IPS DF 19.7 (cell line): ENCODE measurements at places on chromosomes 7 and 10.

- DNase-seq, result no peak
These were observed 162.2 kb downstream of the AHR start for GRCh38 chr7:17460665-17461064.

GRCh38 chr7:45687185-45687560 lies 113.0 kb downstream of the ADCY1 start:
- DNase-seq, result no peak

GRCh38 chr10:106327747-106328146 lies 836.8 kb downstream of the SORCS1 start:
- DNase-seq, result no peak

DNA sequence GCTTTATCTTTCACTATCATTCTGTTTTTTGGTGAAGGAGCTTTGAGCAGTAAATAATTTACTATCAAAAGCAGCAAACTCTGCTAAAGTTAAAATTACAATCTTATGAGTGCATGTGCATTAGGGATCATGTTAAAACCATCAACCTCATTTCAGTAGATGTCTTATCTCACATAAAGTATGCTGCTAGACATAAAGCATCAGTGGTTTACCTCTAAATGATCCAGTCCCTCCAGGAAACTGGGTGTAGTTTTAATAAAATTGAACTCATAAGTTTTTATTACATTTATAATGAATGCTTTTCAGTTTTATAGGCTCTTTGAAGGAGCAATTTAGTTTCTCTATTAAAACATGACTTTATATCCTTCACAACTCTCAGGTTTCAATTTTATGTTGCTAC lies 108.7 kb downstream of the LRRN3 start:
- DNase-seq, result no peak

DNA sequence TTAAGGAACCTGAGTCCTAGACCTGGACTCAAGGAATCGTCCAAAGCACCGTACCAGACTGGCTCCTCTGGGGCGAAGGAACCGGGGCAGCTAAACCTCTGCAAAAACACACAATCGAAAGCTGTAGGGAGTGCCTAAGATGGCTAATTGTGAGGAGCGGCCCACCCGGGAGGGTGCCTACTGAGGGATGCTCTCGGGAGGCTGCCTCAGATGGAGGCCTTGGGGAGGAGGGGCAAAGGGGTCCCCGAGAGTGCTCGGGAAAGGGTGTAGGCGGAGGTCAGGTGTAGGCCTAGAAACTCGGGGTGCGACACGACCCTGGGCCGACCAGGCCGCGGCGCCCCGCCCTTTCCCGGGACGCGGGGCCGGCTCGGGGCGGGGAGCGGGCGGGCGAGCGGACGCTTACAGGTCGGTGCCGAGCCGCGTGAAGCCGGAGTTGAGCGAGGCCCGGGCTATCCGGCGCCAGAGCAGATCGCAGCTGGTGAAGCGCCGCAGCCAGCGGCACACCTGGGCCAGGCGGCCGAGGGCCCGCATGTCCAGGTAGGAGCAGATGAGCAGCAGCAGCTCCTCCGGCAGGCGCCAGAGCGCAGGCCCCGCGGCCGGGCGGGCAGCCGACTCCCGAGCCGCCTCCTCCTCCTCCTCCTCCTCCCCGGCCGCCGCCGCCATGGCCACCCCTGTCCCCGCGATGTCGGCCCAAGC lies 844 bp downstream of the FBXW4 start:
- DNase-seq, result no peak

DNA sequence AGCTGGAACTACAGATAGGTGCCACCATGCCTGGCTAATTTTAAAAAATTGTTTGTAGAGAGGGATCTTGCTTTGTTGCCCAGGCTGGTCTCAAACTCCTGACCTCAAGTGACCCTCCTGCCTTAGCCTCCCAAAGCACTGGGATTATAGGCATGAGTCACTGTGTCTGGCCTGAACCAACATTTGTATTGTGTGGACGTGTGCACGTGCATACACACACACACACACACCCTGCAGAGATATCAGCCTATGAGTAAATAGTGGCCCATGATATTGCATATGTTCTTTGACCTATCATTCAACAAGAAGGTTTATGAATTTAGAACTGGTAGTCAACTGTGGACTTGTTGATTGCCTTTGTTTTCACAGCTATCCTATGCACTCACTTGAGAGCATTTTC lies 161.6 kb downstream of the BAMBI start:
- DNase-seq, result no peak

GRCh38 chr10:18406136-18406535 lies 245.3 kb downstream of the NSUN6 start:
- DNase-seq, result no peak

DNA sequence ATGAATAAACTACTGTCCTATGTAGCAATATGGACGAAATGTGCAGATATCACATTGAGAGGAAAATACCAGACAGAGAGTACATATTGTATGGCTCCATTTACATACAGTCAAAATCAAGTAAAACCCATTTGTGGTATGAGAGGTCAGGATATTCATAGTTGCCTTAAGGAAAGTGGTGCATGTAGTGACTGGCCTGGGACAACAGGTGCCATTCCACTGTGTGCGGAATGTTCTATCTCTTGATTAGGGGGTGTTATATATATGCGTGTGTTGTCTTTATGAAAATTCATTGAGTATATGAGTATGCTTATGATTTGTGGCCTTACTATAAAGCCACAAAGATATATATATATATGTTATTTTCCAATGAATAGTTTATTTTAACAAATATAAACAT lies 964.0 kb downstream of the SORCS3 start:
- no peak for DNase-seq

DNA sequence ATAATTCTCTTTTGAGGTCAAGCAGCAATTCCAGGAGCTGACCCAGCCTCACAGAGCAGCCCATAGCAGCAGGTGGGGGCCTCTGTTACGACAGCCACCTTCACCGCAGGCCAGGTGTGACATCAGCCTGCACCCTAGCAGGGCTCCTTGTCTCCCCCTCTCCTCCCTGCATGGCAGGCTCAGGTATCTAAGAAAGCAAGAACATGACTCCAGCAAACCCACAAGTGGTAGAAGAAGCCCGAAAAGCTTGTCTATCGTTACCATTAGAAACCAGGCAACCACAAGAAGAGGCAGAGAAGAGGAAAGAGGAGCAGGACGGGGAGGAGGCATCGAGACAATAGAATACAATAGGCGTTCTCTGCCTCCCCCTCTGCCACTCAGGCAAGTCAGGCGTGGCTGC lies 104.0 kb upstream of the PRR15 start:
- no peak for DNase-seq

DNA sequence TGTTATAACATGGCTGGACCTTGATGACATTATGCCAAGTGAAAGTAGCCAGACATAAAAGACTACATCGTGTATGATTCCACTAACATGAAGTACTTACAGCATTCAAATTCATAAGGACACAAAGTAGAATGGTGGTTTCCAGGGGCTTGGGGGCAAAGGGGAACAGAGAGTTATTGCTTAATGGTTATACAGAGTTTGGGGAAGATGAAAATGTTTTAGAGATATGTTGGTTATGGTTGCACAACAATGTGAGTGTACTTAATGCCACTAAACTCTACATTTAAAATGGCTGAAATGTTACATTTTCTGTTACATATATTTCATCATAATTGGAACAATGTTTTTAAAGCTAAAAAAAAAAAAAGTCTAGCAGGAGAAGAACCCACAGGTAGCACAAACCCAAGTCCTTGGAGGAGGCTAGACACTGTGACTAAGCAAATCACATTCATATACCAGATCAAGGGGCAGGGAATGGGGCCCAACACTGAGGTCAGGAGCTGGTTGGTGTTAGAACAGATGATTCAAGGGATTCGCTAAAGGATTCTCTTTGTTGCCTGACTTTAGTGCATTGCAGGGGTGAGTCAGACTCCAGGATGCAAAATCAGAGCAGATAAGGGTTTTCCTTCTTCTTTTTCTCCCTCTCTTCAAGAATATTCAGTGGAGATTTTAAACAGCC lies 25.1 kb upstream of the AOAH start:
- no peak for DNase-seq

GRCh38 chr10:125484035-125484732 lies 198.8 kb downstream of the TEX36 start:
- no peak for DNase-seq

- DNase-seq, result no peak
These were observed 162.9 kb upstream of the NRP1 start for GRCh38 chr10:33497338-33497737.

DNA sequence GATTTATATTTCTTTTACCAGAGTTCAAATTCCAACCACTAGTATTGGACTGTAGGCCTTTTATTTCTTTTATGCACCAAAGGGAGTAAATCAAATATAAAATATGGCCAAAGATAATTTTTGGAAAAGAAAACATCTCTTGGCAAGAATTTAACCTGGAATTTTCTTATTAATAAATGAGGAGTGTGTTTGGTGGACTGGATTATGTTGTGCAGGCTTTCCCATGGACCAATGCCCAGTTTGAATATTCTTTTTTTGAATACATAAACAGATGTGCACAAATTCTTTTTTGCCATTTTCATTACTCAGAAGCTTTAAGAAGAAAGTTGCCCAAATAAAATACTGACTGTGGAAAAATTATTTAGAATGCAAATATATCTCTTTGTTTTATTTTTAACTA lies 22.1 kb upstream of the PRKG1 start:
- DNase-seq, result no peak

DNA sequence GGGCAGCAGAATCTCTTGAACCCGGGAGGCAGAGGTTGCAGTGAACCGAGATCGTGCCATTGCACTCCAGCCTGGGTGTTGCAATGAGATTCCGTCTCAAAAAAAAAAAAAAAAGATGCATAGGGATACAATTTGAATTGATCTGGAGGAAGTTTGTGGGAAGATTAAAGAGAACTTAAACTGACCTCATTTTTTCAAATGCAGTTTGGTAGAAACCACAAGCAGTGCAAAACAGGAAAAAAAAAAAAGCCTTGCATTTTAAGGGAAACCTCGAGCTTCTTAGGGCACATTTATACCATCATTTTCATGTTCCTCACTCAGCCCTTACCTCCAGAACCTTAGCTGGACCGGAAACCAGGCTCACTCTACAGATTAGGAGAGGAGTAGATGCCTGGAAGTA lies 2.8 kb downstream of the KCTD7 start:
- DNase-seq, result no peak

DNA sequence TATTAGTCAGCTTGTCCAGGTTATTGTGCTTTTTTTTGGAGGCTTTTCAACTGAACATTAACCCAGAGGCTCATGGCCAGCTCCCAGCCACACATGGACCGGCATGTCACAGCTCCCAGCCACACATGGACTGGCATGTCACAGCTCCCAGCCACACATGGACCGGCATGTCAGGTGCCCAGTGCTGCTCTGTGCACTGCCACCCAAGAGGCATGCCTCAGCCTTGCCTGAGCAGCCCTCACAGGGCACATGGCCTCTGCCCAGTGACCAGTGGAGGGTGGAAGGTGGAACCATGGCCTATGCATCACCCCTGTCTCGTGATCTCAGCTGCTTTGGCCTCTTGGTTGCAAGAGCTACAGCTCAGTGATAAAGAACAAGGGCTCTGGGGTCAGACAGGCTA lies 119.8 kb downstream of the OAT start:
- no peak for DNase-seq

DNA sequence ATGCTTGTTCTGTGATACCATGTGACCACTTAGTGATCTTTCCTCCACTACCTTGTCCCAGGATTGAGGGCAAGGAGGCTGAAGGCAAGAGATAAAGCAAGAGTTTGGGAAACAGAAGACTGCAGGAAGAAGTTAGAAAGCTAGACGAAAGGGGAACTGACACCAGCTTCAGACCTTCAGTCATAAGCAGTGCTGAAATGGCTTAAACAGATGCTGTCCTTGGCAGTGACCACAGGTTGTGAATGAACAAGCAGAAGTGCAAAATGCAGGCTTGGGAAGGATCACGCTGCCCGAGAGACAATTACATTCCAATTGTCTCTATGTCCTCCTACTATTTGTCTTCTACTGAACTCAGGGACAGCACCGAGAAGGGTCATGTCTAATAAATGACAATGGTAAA lies 704.9 kb upstream of the AUTS2 start:
- DNase-seq, result no peak

DNA sequence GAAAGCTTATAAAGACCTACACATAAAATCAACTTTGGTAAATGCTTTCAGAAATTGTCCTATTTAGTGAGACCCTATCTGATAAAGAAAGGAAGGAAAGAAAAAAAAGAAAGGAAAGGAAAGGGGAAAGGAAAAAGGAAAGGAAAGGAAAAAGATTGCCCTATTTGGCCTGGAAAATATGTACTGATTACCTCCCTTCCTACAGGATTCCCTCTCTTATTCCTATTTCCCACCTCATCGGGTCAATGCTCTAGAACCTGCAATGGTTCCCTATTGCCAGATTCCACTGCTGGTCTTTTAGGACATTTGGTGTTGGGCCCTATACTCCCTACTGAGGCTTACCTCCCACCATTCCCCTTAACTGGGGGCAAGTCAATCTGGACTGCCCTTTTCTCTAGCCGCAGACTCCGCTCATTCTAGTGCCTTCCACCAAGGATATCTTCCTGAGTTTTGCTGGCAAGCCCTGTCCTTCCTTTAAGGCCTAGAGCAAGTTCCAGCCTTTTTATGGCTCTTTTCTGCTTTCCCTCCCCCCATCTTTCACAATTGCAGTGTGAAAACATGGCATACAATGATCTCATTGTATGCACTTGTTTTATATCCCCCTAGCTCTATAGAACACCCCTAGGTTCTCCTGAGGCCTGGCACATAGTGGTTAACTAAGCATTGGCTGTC lies 4.4 kb downstream of the DDIT4 start:
- no peak for DNase-seq

DNA sequence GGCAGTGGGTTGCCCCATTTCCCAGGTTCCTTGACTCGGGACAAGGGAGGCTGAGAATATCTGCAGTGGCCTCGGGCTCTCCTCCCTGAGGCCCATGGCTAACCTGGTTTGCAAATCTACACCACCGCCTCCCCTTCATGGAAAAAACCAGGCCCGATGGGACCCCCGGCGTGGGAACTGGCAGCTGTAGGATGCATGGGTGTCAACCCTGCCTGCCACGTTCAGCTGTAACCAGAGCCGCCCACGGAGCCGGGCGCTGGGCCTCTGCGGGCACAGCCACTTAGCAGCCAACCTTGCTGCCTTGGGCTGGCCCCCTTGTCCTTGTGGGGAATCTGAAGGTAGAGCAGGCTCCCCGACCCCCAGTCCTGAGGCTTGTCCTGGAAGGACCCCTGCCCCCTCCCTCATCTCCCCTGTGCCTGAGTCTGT lies 1.6 kb downstream of the PWWP2B start:
- no peak for DNase-seq

DNA sequence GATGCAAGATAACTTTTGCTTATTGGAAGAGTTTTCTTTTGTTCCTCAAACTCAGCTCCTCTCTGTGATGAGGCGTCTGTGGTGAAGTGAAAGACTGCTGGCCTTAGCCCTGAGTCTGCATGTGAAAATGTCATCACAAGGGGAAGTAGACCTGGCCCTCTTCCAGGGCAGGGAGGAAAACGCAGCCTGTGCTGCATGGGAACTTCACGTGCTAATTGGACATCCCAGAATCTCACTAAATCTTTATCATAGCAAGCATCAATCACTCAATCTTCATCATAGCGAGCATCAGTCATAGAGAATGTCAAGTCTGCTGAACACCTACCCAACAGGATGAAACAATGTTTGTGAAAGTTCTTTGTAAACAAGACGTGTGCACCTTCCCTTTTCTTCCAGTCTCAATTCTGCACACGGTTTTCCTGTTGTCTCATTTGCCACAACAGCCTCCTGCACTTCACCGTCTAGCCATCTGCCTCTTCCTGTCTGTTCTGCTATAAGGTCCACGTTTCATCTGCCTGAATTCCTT lies 314.6 kb downstream of the FRMD4A start:
- no peak for DNase-seq
